ENCODE measurements at places on chromosomes 6 and 20.

DNA sequence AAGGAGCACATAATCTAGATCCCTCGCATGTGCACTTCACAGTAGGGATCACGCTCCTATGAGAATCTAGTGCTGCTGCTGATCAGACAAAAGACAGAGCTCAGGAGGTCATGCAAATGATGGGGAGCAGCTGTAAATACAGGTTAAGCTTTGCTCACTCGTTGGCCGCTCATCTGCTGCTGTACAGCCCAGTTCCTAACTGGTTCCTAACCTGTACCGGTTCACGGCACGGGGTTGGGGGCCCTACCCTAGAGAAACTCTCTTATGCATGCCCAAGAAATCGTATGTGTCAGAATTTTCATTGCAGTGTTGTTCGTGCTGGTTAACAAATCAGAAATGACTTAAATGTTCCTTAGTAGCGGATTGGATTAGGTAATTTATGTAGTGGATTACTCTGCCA lies 116.1 kb downstream of the CDH26 start:
- no peak for DNase-seq

DNA sequence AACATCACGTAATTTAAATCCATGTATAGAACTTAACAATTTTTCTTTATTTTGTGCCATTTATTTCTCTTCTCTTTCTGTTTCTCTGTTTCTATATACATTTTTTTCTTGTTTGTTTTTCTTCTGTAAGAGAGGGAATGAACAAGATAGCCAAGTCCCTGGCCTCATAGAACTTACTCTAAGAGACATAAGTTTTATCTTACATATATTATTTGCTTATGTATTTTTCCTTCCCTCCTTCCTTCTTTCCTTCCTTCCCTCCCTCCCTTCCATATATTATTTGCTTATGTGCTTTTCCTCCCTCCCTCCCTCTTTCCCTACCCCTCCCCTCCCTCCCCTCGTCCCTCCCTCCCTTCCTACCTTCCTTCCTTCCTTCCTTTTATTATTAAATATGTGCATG lies 13.0 kb downstream of the DOK5 start:
- DNase-seq, result no peak

DNA sequence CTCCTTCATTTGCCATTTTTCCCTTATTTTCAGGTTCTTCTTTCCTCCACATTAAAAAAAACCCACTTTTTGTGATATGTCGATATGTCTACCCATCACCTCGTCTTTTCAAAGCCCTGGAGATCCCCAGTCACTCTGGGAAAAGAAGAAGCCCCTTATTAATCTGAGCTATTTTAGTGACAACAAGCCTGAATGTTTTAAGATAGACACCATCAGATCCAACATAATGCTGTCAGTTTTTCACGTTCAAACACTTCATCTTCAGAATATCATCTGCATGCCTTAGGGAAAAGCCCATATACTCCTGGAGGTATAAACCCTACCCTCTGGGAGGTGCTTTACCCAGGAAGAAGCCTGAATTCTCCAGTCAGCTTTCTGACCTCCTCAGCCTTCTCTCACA lies 464.0 kb upstream of the CDH4 start:
- no peak for DNase-seq

DNA sequence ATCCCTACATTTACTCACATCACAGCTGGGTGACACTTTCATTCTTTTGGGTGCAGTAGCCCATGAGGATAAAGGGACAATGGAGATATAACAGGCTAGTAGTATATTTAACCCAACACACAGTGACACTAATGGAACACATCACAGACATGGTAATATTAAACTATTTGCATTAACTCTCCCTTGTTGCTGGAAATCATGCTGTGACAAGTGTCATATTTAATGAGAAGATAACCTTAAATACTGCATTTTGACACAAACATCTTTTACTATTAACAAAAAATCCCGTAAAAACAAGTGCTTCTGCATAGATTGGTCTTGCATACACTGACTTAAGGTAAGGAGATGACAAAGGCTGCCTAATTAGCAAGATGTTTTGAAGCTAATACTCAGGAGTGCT lies 45.5 kb downstream of the CNR1 start:
- DNase-seq, result no peak

- DNase-seq, result no peak
Observed at GRCh38 chr20:44069203-44070011, 117.6 kb downstream of the JPH2 start.

DNA sequence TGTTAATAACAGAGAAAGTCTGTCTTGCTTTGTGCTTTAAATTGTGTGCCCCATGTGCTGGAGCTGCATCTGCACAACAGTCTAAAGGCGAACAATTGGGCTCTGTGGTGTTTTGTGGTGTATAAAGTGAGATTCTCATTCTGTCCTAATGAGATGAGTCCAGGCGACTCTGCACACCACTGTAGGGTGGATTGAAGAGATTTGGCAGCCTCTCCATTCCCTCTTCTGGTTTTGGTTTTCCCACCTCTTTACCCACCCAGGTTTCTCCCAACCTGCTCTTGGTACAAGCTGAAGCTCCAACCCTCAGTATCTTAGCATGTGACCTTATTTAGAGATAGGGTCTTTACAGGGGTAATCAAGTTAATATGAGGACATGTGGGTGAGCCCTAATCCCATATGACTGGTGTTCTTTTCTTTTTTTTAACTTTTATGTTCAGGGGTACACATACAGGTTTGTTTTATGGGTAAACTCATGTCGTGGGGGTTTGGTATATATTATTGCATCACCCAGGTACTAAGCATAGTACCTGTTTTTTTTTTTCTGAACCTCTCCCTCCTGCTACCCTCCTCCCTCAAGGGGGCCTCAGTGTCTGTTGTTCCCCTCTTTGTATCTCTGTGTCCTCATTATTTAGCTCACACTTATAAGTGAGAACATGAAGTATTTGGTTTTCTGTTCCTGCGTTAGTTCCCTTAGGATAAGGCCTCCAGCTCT lies 217.6 kb upstream of the DTNBP1 start:
- DNase-seq, result no peak

GRCh38 chr20:63126876-63127699 lies 88.8 kb downstream of the YTHDF1 start:
- DNase-seq, result no peak

- DNase-seq, result no peak
Observed at GRCh38 chr6:98324446-98324845, 509.9 kb upstream of the POU3F2 start.

GRCh38 chr6:47076422-47077344 lies 34.6 kb upstream of the ADGRF1 start:
- no peak for DNase-seq

DNA sequence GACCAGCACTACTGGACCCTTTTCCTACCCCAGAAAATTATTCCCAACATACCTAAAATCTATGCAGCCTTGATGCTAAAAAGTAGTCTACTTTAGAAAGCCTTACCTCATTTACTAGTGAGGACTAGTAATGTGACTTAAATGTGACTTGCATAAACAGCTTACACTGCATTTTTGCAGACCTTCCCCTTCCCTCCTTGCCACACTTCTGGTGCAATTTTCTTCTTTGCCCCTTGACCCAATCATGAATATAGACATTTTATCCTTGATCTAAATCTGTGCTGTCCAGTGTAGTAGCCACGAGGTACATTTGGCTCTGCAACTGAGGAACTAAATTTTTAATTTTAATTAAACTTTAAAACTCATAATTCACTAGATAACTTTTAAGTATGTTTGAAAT lies 7.0 kb upstream of the ZKSCAN8 start:
- DNase-seq, result no peak

GRCh38 chr20:63825331-63826118 lies 5.5 kb downstream of the ZBTB46 start:
- no peak for DNase-seq

DNA sequence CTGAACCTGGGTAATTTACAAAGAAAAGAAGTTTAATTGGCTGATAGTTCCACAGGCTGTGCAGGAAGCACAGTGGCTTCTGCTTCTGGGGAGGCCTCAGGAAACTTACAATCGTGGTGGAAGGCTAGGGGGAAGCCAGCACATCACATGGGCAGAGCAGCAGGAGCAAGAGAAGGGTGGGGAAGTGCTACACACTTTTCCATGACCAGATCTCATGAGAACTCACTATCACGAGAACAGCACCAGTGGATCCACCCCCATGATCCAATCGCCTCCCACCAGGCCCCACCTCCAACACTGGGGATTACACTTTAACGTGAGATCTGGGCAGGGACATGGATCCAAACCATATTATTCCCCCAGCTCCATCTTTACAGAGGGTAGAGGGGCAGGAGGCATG lies 166.4 kb downstream of the NFATC2 start:
- no peak for DNase-seq

DNA sequence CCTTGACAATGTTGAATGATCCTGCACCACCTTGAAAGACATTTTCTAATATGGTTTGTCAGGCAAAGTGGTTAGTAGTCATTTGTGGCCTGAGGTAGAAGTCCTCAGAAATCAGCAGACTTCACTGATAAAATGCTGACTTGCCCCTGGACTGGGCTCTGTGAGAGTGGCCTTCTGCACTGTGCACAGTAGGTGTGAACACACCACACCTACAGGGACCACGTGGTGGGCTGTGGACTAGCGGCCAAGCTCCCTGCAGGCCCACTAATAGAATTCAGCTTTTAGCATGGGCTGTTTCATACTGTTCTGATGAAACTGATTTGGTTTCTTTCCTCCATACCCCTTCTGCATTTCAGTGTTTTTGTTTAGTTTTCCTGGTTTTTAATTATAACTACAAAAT lies 7.3 kb downstream of the BPHL start:
- DNase-seq, result no peak

- DNase-seq, result no peak
Observed at GRCh38 chr6:120202878-120203277, 853.3 kb upstream of the MAN1A1 start.

DNA sequence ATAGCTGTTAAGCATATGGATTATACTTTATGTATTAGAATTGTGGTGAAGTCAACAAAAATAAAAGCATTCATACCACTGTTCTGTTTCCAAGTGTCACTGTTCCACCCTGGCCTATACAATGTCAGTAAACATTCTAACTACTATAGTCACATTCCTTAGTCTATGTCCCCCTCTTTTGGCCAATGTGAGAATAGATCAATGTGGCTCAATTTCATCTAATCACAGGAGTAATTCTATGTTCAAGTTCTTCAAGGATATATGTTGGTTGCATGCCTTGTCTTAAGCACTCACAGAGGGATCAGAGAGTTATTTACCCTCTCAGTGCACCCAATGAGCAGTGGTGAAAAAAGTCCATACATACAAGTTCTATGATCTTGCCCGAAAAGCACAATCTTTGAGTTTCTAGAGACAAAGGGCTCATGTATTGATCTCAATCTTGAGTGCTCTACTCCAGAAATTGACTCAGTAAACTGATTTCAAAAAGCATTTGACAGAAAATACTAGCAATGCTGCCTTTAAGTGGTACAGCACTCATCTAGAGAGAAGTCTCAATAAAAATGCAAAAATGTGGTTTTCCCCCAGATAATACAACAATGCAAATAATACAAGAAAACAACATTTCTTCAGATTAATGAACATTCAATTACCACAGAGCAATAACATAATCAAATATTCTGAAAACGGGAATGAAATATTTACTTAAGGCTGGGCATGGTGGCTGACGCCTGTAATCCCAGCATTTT lies 16.5 kb downstream of the SMLR1 start:
- peak; percentile 13 for DNase-seq

DNA sequence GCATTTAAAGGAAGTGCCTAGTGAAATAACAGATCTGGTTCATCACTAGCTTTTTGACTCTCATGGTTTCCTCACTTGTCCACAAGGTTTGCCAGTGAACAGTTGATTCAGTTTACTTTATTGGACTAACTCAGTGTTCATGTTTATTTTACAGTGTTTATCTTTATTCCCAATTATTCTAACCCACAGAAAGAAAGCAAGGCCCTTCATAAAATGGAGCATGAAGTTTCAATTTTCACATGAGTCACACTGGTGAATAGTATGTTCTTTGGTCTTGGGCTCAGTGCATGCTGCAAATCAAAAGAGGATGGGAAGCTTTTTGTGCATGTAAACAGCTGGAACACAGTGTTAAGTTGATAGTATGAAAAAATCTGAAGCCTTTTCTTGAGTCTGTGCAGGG lies 217.6 kb upstream of the HDDC2 start:
- no peak for DNase-seq

- no peak for DNase-seq
Observed at GRCh38 chr6:105838171-105838570, 248.0 kb upstream of the PRDM1 start.

GRCh38 chr6:155832596-155832995 lies 377.0 kb upstream of the NOX3 start:
- DNase-seq, result peak; percentile 10

DNA sequence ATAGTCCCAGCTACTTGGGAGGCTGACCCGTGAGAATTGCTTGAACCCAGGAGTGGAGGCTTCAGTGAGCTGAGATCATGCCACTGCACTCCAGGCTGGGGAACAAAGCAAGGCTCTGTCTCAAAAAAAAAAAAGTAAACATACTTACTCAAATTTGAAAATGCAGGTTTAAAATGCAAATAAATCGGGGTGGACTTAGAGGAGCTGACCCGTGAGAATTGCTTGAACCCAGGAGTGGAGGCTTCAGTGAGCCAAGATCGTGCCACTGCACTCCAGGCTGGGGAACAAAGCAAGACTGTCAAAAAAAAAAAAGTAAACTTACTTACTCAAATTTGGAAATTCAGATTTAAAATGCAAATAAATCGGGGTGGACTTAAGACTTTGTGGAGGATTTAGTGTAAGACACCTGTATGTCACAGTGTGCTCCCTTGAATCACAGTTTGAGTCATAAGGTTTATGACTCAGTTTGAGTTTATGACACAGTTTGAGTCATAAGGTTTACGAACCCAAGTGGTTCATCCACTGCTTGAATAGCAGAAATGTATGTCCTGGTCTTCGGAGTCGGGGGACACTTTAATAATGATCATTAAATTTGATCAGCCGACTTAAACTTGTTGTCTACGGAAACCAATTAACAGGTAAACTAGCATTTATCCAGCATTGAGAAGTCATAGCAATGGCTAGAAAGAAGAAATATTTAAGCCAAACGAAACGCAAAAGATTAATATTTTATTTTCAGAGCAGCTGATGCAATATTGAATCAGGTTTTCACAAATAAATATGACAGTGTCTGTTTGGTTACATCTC lies 6.8 kb upstream of the MRPS10 start:
- peak; percentile 41 for DNase-seq

GRCh38 chr20:46088409-46089166 lies 1.2 kb downstream of the NCOA5 start:
- peak; percentile 16 for DNase-seq

DNA sequence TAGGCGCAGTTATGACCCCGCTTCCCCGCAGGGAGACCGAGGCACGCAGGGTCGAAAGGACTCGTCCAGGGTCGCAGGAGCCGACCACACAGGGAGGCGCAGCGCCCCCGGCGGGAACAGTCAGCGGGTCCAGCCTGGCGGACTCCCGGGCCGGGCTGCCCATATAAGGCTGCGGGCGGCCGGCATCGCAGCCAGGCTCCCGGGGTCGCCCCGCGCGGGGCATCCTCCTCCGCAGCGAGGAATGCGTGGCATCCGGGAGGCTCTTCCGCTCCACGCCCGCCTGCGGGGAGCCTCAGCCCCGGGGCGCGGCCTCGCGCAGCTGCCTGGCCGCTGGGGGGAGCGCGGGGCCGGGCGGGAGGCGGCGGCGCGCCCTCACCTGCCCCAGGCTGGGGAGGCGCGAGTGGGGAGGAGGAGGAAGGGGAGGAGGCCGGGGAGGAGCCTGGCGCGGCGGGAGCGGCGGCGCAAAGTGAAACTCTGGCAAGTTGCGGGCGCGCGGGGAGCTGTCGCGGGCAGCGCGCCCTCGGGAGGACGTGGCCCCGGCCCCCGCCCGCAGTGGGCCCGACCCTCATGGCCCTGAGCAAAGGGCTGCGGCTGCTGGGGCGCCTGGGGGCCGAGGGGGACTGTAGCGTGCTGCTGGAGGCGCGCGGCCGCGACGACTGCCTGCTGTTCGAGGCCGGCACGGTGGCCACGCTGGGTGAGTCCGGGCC lies at the start of gene SYNJ2:
SYNJ2 (plus strand) TSS at position 469 of the 707 bp plus-strand sequence; CDS start at position 568, 99 bp downstream.
- DNase-seq, result peak; percentile 91

Measured in AG08396 (cell line).